Aorta (tissue), 5 donors: ENCODE measurements at places on chromosomes 1 and 21. TPM values are rescaled to one million over a fixed set of nuclear protein-coding genes. Genes with fewer than 3 reads are reported as not detected.

The IL6R gene
- total RNA-seq: 18.2 TPM

The ABCA4 gene
- 0.16 TPM for total RNA-seq

The PALMD gene
- total RNA-seq: 40.0 TPM

The MAP1LC3C gene
- total RNA-seq: 0.63 TPM

The NUP210L gene
- total RNA-seq: 0.16 TPM

The ZBTB8A gene
- 10.4 TPM for total RNA-seq

The VSIG8 gene
- total RNA-seq: 0.21 TPM

The SLC35F3 gene
- not detected for total RNA-seq

The CYP4A22 gene
- total RNA-seq: 0.18 TPM

The SPRR2E gene
- total RNA-seq: not detected

The SMCP gene
- not detected for total RNA-seq
